ENCODE measurements at places on chromosomes 12 and 14.

GRCh38 chr14:93832665-93833064, 44.4 kb upstream of the PRIMA1 start:
- DNase-seq: peak; percentile 89

DNA sequence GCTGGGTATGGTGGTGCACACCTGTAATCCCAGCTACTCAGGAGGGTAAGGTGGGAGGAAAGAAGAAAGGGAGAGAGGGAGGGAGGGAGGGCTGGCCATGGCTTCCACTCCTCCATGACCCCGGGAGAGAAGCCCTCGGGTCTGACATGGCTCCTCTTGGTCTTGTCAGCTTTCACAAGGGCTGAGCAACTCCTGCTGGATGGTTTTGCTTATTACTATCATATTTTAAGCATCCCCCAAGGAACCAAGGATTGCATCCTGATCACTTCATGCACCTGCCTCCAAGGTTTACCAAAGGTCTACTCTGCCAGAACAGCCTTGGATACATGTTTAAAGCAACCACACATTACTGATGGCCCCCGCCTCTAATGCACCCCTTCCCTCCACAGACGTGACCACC, 28.0 kb upstream of the NCOR2 start:
- no peak for DNase-seq

- DNase-seq: peak; percentile 56
Measured at GRCh38 chr14:56205881-56206280, 87.7 kb downstream of the PELI2 start.

DNA sequence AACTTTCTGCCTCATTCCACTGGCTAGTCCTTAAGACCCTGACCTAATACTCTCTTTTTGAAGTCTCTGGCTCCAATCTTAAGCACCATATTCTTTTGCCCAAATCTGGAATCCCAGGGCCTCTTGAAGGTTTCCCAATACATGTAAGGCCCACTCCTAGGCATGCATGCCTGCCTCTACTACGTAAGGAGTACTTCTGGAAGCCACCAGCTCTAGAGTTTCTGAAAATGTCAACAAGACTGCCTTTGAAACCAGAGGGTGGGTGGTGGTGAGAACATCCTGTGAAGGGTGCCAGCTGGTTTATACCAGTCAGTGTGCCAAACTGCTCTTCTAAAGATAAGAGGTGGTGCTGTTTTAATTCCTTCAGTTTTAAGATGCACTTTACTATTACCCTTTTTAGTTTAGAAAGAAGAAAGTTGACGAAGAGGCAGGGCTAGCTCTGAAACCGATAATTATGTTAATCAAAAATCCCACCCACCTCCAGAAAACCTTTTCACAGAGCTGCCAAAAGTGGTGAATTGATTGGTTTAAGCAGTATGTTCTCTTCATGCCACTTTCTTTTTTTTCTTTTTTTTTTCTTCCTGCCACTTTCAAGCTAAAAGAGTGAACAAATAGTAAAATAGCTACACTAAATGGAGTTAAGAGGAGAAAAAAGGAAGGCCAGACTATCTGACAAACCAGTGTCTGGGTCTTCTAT, 8.7 kb upstream of the WDR89 start:
- DNase-seq: no peak

GRCh38 chr12:18595412-18595811, 142.4 kb downstream of the PLCZ1 start:
- no peak for DNase-seq

DNA sequence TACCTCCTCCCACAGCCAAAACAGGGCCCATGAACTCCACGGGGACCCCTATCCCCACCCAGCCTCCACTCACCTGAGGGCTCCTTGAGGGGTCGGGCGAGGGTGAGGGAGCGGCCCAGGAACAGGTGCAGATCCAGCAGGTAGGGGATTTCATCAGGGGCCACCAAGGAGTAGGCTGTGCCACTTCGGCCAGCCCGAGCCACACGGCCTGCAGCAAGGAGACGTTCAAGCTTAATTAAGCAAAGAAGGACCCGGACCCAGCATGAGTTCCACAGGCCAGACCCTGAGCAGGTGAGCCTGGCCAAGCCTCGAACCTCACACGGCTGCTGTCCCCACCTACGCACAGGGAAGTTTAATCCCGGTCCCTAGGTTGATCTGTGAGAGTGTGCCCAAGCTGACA, 15.6 kb downstream of the DDX54 start:
- no peak for DNase-seq

GRCh38 chr12:71005166-71005565, 84.6 kb upstream of the PTPRR start:
- DNase-seq: no peak

GRCh38 chr12:50550530-50551223, 45.9 kb downstream of the DIP2B start:
- no peak for DNase-seq

GRCh38 chr14:57871459-57872080, 5.7 kb upstream of the SLC35F4 start:
- no peak for DNase-seq

DNA sequence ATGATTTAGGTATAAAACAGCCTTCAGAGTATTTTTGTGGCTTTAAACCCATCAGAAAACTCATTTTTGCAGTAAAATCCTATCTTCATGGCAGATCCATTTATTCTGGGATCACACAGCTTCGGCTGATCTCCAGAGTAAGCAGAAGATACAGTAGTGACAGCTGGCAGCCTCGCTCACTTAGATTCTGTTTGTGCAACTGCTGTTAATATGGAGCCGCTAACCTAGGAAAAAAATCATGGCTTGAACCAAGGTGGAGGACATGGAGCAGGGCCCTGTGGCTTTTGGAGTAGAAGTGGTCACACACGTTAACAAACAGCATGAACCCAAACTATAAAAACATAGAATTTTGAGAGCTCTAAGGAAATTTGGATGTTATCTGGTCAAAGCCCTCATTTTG, 137.2 kb upstream of the ARHGAP5 start:
- no peak for DNase-seq

GRCh38 chr12:117900561-117900960, 68.2 kb downstream of the KSR2 start:
- no peak for DNase-seq

- no peak for DNase-seq
Measured at GRCh38 chr12:1819571-1819970, 794 bp upstream of the LRTM2 start.

DNA sequence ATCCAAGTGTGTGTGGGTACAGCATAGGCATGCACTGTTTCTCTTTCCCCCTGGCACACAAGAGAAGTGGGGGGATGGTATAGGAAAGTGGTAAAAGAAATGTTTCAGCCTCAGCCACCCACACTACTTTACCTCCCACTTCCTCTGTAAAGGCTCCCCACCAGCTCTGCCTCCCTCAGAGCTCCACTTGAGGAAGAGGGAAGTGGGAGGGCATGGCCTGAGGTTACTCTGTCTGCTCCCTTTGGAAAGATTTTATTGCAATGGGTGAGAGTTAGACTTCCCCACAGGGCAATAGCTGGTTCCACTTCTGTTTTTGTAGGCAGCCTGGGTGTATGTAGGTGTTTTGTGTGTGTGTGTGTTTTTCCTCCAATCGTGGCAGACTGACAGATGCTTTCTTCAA, 145.3 kb downstream of the SSPN start:
- no peak for DNase-seq

- peak; percentile 58 for DNase-seq
Measured at GRCh38 chr14:32252030-32252670, 49.1 kb upstream of the RNU6-8 start.

GRCh38 chr14:93006567-93007051, 83.7 kb downstream of the CHGA start:
- DNase-seq: no peak

DNA sequence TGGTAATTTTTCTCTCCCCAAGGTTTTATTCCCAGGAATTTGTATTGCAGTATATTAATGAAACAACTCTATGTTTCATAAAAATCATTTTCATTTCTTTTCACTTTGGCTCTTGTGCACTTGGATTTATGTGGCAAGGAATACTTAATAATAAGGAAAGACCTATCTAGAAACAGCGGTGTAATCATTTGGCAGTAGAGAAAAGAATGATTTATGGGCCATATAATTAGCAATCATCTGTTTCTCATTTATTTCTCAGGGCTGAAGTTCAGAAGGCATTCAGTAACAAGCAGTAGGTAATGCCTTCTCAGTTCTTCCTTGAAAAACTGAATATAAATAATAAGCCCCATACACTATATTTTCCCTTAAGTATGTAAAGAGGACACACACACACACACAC, 172.6 kb downstream of the ANO4 start:
- DNase-seq: no peak

GRCh38 chr14:102225386-102225785, 79.6 kb downstream of the MOK start:
- DNase-seq: no peak

DNA sequence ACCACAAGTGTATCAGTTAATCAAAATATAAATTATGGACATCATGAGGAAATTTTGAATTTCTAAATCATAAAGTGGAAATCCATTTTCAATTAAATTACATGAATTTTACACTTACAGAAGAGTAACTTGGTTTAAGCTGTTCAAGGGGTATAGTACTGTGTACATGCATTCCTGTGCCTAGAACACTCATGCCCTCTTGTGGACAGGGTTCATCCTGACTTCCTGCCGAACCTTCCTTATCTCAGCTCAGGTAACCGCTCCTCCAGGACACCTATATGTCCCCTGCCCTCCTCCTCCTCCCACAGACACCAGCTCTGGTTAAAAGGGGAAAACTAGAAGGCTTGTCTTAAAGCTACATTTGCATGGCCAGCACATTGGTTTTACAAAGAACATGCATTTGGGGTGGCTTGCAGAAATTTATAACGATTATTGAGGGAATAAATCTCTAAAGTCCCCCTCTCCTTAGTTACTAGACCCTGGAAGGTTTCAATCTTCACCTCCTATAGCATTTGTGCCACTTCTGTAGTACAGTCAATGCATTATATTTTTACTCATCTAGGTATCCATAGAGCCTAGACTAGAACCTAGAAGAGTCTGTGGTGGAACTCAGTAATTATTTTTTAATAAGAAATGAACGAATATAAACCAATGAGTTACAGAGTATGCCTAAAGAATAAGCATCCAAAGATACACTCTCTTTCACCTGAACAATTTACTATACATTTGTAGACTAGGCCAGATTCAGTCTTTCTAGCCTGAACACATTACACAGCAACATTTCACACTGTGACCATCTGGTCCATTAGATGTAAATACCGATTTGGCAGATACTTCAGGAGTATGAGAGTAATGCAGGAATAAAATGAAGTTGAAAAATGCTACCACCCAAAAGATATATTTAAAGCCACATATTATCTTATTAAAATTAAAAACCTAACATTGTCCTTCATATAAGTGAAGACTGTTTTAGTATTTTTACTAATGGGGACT, 345.6 kb downstream of the PAWR start:
- DNase-seq: peak; percentile 40

DNA sequence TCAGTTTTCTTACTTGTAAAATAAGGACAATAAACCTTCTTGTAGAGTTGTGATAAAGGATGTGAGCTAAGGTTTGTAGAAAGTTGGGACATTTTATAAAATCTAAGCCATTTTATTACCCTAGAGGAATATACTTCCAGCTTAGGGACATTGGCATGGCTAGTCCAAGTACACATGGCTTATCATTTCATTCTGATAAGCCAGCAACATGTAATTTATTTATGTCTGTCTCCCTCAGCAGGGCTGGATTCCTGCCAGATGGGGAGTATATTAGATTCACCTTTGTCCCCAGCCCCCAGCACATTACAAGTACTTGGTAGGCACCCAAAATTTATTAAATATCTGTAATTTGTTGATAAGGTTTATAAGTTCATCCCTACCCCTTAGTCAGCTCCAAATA, 6.3 kb upstream of the ATG14 start:
- no peak for DNase-seq

DNA sequence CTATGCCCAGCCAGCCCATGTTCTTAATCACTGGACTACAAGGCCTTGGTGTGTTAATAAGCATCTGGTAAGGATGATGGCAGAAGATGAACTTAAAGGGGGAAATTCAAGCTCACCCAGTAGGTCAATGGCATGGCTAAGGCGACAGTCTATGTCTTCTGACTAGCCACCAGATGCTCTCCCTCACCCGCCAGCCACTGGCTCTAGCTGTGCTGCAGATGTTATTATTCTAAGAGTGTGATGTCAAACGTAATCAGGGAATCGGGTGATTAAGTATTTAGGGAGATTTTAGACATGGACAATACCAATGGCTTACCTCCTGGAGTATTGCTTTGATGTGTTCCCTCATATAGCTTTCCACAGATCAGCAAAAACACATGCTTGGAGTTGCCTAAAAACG, 39.2 kb upstream of the MAX start:
- no peak for DNase-seq

DNA sequence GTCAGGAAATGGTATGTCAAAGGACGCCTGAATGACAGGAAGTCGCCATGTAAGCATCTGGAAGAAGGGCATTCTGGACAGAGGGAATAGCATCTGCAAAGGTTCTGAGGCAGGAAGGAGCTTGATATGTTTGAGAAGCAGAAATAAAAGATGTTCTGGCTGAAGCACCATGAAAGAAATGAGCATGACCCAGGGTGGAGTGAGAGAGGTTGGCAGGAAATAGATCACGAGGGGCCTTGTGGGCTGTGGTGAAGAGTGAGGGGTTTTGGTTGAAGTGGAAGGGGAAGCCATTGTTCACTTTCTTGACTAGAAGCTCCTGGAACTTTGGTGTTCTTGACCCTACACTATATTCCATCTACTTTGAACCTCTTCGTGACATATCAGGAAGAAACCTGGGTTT, 99.4 kb upstream of the PARP11 start:
- DNase-seq: no peak

DNA sequence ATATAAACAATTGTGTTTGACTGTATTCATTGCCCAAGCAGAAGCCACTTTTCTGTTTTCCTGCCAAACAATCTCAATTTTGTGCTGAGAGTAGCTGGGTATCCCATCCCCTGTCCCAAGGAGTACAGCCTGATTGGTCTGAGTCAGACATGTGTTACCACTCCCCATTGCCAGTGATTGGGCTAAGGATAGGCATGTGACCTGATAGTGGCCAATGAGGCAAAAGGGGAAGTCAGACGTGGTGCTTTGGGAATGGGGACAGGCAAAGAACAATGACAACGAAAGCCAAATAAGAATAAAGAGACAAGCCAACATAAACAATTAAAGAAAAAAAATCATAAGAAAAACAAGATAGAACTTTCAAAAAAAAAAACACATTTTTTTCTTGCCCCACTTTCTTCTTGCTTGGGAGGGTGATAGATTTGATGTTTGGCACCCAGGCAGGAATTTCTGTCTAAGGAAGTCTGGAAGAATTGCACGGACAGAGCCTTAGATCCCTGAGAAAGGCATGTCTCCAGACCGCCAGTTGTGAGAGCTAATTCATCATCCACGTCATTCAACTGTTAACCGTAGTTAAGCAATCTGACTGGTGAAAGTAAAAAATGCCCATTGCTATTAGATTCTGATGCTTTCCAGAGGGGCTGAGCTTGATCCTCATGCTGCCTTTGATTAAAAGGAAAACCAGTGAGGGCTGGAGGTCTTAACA, 626.6 kb upstream of the TMEM132C start:
- DNase-seq: no peak
